Stimulated activated CD4-positive, alpha-beta T cell treated with anti-CD3 and anti-CD28 coated beads, Interleukin-4, amount 100 ng/mL, for 24 hours (primary cell): ENCODE measurements at places on chromosomes 11 and 22.

- peak; percentile 36 for DNase-seq
Measured at GRCh38 chr11:10443152-10443551, 11.9 kb upstream of the AMPD3 start.

DNA sequence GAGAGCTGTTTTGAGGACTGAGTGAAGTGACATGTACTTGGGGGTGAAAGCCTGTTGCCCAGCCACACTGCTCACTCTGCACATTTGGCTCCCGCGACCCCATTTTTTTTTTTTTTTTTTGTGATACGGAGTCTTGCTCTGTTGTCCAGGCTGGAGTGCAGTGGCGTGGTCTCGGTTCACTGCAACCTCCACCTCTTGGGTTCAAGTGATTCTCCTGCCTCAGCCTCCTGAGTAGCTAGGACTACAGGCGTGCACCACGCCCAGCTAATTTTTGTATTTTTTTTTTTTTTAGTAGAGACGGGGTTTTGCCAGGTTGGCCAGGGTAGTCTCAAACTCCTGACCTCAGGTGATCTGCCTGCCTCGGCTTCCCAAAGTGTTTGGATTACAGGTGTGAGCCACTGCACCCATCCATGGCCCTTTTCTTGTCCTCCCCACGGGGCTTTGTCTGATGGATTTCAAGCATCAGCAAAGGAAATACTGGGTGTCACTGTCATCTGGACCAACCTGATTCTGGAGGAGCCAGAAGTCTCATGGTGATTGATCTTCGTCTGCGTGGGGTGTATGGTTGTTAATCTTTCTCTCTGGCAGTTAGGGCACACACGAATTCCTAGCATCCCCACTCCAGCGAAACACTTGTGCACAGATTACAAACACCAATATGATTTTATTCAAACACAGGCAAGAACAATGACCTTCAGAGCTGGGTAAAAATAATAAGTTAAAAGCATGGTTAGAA is 3.4 kb upstream of the UCP3 start:
- no peak for DNase-seq

DNA sequence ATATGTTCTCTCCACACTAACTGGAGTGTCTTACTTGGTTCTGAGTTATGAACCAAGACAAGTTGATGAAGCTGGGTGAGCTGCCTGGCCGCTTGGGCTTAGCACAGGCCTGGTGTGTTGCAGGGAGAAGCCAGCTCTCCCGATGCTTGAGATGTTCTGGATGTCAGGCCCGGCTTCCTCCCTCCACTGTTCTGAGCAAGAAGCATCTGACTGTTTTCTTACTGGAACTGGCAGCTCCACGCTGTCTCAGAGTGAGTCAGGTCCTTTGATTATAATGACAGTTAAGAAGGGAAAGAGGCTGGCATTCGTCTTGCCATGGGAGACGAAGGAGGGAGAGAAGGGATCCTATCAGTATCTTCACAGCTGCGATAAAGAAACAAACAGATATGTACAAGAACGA is 46.5 kb upstream of the CRTAM start:
- no peak for DNase-seq

DNA sequence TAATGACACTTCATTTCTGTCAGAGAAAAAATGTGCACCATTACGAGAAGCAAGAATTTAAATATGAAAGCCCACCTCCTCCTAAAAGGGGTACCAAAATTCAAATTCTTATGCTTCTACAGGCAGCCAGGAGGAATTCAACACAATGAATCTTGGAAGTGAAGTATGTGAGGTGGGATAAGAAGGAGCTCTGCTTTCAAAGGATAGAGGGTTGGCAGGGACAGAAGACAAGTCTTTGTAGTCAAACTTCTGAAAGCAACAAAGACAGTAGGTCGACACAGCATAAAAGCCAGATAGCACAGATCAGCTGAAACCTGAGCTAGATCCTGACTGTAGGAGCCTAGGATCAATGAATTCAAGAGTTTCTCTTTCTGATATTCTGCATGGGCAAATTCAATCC is 17.4 kb downstream of the NARS2 start:
- no peak for DNase-seq

DNA sequence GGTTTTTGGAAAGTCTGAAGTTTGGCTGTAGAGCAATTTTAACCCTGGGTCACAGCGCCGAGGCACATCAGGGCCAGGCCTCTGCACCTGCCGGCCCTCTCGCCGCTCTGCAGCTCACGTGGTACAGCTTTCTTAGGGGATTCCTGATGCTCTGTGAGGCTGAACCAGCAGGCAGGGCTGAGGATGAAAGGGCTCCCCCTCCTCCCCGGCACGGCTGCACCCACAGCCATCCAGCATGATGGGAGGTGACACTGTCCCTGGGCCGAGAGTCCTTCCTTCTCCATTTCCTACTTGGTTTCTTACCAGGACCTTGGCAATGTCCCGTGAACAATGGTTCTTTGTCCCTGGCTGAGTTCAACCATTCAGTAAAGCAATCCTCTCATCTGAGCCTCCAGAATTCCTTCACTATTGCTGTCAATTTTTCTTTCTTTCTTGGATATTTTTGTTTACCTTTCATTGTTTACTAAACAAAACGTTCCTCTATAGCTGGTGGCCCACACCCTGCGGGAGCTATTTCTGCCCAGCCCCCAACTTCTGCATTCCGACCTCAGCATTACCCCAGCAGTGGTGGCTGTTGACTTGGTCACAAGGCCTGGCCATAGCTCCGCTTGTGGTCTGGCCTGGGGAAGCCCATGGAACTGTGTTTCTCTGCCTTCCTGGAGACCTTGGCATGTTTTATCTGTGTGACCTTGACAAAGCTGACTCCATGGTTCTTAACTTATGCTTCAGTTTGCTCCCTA is 172.8 kb upstream of the B3GAT1 start:
- DNase-seq, result no peak

- DNase-seq, result no peak
Measured at GRCh38 chr22:32897400-32897799, 95.9 kb downstream of the TIMP3 start.

DNA sequence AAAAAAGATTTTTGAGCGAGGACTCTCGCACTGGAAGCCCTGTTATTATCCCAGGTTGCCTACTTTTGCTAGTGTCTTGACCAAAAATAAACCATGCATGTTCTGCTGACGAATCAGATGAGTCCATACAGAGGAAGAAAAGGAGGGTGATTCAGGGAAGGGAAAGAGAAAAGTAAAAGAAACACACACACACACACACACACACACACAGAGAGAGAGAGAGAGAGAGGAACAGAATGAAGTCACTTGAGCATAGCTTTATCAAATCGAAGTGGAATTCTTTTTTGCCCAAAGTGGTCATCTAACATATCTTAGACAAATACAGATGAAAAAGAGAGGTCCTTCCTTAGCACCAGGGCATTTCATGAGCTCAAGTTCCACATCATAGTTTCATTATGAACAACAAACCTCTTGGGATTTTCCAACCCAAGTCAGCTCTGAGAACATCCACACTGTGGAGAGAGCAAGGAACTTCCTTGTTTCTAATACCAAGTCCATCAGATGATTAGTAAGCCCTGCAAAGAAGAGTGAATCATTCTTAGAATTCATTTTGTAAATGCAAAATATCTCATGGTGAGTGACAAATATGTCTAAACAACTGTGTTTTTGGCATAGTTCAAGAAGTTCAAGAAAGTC is 7.7 kb upstream of the MMP12 start:
- no peak for DNase-seq

DNA sequence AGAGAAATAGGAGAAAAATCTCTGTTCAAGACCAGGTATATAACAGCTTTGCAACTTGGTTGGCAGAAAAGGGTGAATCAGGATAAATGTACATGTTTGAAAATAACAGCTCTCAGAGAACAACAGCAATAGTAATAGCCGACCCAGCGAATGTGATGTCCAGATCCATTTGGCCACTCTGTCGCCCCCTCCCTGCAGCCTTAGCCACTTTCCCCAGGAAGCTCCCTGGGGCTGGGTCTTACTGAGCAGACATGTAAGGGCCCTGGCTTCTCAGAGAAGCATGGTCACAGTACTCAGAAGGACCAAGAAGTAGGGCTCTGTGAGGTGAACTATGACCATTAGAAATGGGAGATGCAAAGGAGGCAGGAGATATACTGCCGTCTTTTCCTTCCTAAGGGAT is 154.1 kb upstream of the SNX19 start:
- DNase-seq, result no peak

DNA sequence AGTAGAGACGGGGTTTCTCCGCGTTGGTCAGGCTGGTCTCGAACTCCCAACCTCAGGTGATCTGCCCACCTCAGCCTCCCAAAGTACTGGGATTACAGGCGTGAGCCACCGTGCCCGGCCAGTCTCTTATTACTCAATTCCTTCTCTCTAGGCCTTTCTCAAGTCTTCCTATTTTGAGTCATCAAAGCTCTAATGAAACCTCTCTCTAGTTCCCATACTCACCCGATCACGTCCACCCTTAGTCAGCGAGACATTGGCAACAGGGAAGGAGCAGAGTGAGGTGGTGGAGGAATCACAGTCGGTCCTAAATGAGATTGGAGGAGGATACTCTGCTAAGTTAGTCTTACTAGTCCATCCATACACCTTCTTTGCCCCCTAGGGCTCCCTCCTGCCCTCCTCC is 5.0 kb downstream of the BSCL2 start:
- DNase-seq, result no peak

GRCh38 chr22:24053481-24054226 is 42.5 kb downstream of the CABIN1 start:
- no peak for DNase-seq

DNA sequence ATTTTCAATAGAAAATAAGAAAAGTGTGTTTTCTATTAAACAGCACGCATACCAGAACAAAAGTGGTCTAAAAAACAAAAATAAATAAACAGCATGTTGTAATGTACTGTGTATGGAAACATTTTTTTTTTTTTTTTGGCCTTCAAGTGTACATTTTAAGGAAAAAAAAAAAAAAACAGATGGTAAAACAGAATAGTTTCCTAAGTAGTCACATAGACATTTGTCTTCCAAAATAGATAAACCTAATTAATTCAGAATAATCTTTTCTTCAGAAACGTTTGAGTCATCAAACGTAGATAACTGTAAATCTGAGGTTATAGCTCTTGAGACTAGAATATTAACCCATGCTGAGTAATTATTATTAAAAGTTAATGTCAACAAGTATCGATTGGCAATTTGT is 396 bp upstream of the CFAP300 start:
- DNase-seq, result no peak

DNA sequence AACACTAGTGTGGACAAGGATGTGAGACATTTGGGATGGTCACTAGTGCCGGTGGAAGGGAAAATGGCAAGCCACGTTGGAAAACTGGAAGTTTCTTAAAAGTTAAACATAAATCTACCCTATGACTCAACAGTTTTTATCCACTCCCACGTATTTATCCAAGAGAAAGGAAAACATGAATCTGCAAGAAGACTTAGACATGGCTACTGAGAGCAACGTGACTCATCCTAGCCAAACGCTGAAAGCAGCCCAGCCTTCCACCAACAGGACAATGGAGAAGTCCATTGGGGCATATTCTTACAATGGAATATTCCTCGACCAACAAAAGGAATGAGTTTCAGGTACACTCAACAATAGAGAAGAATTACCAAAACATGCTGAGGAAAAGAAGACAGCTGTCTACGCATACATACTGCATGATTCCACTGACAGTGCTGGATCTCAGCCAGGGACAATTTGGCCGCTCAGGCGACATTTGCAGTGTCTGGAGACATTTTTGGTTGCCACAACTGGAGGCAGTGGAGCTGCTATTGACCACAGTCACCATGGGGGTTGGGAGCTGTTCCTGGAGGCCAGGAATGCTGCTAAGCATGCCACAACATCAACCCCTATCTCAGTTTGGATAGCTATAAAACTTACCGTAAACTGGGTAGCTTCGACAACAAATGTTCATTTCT is 21.2 kb downstream of the SYT13 start:
- no peak for DNase-seq

DNA sequence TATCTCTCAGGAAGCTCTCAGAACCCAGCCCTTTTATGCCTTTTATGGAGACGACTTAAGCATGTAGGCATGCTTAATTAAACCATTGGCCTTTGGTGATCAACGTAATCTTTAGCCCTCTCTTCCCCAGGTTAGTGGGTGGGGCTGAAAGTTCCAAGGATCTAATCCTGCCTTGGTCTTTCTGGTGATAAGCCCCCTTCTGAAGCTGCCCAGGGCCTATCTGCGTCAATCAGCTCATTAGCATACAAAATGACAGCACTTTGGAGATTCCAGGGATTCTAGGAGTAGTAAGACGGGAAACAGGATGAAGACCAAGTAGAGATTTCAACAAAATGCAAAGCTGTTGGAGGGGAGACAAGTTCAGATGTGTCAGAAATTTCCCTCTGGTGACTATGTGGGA is 3.1 kb downstream of the FAM118A start:
- DNase-seq, result no peak

DNA sequence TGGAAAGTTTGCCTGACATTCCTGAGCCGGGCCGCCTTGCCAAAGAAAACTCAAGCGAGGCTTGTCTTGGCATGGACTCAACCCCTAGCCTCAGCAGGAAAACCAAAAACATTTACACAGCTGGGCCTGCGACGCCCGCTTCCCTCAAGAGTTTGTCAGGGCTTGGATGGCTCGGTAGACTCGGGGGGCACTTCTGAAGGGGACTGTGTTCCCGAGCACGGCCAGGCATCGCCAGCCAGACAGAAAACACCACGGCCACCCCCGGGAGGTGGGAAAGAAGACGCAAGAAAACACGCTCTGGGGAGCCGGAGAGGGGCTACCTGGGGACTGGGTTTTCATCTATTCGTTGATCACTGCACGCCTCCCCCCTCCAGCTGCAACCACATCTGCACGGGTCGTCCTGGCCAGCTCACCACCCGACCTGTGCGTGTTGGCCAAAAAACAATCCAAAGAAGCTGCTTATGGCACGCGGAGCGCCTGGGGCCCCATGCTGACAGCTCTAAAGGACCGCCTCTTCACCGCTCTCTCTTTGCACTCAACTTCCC is 380.7 kb downstream of the MN1 start:
- DNase-seq, result no peak

DNA sequence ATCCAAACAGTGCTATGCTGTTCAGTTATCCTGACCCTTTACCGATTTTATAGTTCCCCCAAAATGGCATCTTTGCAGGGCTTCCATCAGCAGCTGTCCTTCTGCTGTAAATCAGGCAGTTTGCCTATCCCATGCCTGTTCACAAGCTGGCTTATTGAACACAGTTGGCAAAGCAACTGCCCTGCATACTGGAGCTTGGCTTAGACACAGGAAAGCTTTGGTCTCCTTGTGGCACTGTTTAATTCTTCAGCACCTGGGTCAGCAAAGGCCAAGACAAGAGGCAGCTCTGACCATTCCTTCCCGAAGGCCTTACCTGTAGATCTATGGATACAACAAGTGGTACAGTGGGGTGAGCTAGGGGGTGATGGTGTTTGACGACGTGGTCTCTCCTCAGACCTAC is 32.2 kb downstream of the TSPAN18 start:
- DNase-seq, result no peak
